Omental fat pad (tissue), 4 donors: ENCODE measurements at places on chromosomes 4 and X. TPM values are rescaled to one million over a fixed set of nuclear protein-coding genes. Genes with fewer than 3 reads are reported as not detected.

The CDKL5 gene
- 8.5 TPM for total RNA-seq

The MAGEB1 gene
- total RNA-seq = not detected

The TNIP3 gene
- total RNA-seq = 1.7 TPM

The RBM46 gene
- not detected for total RNA-seq

The CC2D2A gene
- total RNA-seq = 25.2 TPM

The XG gene
- total RNA-seq = not detected

The HTN3 gene
- total RNA-seq = not detected

DNA sequence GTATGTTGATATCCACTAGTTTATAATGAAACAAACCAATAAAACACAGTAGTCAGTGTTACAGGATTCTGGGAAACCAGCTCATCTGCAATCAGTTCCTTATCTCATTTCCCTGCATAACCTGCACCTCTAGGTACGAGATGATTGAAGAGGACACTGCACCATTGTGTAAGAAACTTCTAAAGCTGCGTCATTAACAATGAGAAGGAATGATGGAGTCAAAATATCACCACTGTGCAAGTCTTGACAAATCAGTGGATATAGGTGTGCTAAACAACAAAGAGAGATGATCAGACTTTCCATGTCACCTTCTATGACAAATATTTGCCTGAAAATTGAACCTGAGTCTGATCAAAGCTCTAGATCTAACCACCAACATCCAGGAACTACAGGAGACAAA lies 40.7 kb upstream of the DHX15 start:
- no peak for DNase-seq

The CUL4B gene
- total RNA-seq = 55.5 TPM

The ING2 gene
- total RNA-seq = 15.6 TPM

- no peak for DNase-seq
These were observed 41.6 kb downstream of the TMA16 start for GRCh38 chr4:163536091-163536490.

DNA sequence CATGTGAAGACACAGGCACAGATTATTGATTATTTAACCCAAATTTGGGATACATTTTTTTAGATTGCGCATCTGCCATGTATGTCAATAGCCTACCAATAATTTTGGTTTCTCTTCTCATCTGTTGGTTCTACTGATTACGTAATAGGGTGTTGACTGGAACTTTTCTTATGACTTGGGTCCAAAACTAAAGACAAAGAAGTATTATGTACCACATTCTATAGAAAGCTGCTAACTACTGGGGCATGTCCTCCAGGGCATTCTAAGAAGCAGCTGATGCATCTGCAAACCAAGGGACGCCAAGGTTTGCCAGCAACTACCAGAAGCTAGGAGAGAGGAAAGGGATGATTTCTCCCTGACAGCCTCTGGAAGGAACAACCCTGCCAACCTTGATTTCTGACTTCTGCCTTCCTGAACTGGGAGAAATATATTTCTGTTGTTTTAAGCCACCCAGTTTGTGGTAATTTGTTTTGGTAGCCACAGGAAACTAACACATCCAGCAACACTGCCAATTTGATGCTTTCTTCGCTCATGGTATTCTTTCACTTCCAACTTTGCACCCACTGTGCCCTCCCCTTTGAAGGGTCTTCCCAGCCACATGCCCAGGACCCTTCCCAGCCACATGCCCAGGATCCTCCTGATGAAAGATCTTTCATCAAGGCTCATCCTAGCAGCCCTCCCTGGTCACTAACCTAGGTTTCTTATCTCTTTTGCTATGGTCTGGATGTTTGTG lies 15.9 kb upstream of the TLR1 start:
- no peak for DNase-seq

- DNase-seq = no peak
These were observed 79.8 kb upstream of the RPL34 start for GRCh38 chr4:108540536-108540935.

GRCh38 chr4:159284113-159284512 lies 181.2 kb downstream of the RAPGEF2 start:
- no peak for DNase-seq

The PWWP3B gene
- 2.3 TPM for total RNA-seq

The GABRQ gene
- 0.12 TPM for total RNA-seq
